Effector CD4-positive, alpha-beta T cell (primary cell): ENCODE measurements at places on chromosomes 16 and 17.

DNA sequence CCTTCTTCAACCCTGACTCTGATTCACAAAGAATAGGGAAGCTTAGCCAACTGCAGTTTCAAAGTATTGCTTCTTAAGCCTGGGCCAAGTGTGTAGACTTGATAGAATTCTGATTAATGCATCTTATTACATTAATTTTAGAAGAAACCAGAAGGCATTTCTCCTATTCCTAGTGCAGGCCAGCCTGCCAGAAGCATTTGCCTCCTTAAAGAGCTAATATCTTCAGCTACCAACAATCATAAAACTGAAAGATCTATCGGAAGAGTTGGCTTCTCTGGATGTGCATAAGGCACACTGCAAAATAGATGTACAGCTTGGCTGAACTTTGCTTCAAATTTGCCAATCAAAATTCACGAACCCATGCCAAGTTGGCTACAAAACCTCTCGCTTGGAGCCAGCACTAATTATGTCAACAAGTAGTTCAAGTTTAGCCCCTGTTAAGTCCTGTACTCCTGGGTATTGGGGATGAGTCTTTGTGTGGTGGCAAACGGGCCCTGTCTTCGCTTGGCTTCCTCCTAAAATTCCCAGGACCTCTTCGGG, 717.8 kb downstream of the WWOX start:
- DNase-seq = no peak

DNA sequence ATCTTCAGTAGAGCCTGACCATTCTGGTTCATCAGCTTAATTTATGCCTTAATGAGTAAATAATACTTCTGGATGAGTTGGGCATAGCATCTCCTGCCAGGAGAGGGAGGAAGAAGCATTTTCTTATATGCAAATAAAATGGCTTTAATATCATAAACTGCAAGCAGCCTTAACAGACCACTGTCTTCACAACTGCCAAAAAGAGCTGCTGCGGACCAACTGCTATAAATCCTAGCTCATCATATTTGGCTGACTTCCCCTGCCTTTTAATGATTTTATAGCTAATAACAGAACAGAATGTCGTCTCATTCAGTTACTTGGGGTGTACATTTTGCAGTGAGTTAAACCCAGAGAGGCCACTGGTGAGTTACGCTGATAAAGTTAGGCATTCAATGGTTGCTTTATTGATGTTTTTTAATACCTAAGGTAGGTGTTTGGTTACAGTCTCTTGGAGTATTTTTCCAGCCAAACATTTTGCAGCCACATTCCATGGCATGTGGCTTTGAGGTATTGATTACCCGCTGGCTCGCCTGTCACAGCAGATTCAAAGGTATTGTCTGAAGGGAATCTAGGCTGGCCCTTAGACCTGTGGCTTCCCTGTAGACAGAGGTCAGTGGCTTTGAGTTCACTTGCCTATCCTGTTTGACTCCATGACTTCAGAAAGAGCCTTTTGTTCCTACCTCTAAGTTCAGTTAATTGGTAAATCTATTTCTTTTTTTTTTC, 16.4 kb downstream of the FAM20A start:
- DNase-seq = no peak

- DNase-seq = no peak
Observed at GRCh38 chr17:38320482-38320881, 23.3 kb downstream of the GPR179 start.

DNA sequence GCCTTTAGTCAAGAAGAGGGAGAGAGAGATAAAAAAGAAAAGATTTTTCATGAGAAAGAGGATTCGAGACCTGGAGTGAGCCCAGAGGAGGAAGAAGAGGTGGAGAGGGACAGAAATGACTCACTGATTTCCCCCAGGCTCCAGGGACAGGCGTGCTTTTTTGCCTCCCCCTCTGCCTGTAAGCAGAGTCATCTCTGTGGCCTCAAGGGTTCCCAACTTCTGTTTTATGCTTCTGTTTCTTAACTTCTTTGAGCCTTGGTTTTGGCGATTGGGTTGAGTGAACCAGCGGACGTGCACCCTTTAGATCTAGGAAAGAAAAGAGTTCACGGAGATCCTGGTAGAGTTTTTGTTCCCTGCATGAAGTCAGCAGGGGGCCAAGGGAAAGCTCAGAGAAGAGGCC, 147.9 kb upstream of the NOL11 start:
- DNase-seq = no peak

DNA sequence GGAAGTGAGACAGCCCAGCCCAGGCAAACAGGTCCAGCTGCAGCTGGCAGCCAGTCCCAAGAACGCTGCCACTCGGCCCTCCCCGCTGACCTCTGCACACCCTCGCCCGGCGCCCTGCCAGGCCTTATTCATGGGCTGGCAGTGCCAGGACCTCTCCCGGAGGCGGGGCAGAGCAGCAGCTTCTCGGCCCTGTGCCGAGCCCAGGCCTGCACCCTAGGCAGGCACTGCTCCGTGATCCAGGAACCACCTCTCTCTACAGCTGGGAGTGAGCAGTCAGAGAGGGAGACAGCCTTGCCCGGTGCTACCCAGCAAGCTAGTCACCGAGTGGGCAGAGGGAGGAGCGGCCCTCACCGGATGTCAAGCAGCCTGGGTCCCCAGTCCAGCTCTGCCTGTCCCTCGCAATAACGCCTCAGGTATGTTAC, 79.9 kb upstream of the CBX4 start:
- no peak for DNase-seq

DNA sequence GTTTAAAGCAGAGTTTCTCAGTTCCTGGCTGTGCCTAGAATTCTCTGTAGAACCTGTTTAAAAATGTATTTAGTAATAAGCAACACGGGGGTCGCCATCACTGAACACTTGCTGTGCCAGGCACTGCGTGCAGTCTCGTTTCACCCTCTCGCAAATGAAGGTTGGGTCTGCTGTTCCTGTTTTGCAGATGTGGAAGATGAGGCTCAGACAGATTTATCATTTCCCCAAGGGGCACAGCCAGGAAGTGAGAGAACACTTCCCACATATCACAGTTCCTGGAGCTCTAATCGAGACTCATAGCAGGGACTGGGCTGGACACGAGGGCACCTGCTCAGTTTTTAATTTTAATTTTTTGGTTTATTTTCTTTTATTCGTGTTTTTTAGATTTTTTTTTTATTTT, 122.7 kb downstream of the ABCC6 start:
- DNase-seq = no peak

- DNase-seq = no peak
Observed at GRCh38 chr17:22410136-22410535, 717.8 kb downstream of the KCNJ18 start.

GRCh38 chr16:85643631-85644030, 30.5 kb downstream of the GSE1 start:
- DNase-seq = no peak

GRCh38 chr17:34728771-34729310, 149.5 kb downstream of the TMEM132E start:
- no peak for DNase-seq

GRCh38 chr17:32349854-32350665, at the start of gene ZNF207:
ZNF207 (plus strand) TSS chr17:32350157; CDS start chr17:32350286, 129 bp downstream.
- DNase-seq = peak; percentile 90

DNA sequence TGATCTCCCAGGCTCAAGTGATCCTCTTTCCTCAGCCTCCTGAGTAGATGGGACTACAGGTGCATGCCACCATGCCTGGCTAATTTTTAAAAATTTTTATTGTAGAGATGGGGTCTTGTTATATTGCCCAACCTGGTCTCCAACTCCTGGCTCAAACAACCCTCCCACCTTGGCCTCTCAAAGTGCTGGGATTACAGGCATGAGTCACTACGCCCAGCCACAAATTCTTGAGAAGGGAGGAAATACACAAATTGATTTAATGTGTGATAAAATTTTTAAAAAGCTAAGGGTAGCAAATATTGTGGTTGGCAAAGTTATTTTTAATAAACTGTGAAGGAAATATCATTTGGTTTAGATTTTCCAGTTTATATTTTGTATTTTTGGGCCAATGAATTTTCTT, 9.6 kb downstream of the ITGAD start:
- no peak for DNase-seq

DNA sequence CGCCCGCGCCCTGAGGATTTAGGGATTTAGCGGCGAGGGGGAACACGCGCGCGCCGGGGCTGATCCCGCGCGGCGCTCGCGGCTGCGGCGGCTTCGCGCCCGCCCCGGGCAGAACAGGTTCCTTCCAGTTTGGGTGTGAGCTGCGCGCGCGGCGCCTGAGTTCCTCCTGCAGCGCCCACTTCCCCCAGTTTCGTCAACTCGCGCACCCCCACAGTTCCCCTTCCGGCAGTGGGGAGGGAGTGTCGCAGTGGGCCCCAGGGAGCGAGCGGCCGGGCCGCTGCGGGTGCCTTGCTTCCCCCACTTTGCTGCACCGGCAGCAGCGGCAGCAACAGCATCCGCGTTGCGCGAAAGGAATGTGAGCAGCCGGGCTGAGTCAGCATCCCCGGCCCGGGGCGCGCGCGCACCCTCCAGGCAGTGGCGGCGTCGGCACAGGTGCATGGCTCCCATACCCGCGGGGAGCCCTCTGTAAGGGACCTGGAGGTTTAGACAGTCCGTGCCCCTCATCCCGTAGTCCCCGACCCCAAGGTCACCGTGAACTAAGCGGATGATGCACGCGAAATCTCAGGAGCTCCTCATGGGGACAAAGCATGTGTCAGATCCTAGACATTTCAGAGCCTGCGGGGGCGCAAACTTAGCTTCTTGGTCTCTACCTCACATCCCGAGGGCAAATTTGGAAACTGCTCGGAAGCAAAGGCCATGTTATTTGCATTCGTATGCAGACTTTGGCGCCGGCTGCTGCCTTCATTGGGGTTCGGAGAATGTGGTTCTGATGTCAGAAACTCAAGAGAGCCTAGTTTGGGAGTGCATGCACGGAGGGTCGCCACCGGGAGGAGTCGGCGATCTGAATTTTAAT, 767 bp downstream of the ARSG start:
- DNase-seq = peak; percentile 88

DNA sequence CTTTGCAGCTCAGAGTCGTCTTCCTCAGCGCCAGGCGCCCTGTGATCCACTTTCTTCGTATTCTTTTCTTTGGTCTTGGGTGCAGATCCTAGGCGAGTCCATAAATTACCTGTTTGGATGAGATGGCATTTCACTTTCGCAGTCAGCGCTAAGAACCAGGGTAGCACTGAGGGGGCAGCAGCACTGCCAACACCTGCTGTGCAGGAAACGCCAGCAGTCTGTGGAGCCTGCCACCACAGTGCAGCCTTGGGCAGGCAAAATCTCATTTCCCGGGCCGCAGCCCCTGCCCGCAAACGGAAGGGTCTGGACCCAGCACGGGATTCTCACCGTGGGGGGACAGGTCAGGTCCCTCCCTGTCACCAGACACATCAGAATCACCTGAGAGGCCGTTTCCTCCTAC, 12.2 kb upstream of the ITGAE start:
- no peak for DNase-seq
